NCI-H460 (cell line): ENCODE measurements at places on chromosomes 2 and 18. TPM values are rescaled to one million over a fixed set of nuclear protein-coding genes. Genes with fewer than 3 reads are reported as not detected.

SMYD1 gene
- total RNA-seq, result not detected in 2 replicates

DNA sequence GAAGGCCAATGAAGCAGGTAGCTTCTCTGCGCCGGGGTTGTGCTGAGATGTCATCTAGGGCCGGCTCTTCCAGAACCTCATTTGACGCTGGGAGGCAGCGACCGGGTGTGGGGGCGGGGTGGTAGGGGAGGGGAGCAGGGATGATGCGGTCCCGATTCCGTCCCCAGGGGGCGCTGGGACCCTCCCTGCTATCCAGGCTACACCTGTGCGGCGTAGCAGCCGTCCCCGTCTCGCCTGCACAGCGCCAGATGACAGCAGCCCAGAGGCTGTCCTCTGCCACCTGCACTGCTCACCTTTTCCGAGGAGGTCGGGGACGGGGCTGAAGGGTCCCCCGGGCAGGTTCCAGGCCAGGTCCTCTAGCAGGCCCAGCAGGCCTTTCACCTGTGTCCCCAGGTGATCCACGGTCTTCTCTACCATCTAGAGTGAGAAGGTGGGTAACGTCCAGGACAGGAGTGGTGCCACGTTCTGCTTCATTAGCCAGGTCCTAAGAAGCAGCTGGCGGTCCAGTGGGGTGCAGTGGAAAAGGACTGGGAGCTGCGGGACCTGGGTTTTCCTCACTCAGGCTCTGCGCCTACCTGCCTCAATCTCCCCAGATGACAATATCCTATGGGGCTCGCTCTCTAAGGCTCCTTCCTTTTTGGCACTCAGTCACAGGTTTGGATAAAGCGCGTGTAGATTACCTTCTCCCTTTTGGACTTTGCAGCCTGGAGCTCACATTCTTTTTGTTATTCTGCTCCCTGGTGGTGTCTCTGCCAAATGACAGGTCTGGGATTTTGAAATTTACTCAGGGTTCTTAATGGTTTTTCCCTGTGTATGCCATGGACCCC, 56.0 kb upstream of the RAB6C start:
- peak; percentile 59 for DNase-seq

- no peak for DNase-seq
Measured at GRCh38 chr2:30310955-30311354, 79.6 kb downstream of the LBH start.

GRCh38 chr2:3126171-3126910, 251.3 kb downstream of the EIPR1 start:
- DNase-seq, result no peak

DNA sequence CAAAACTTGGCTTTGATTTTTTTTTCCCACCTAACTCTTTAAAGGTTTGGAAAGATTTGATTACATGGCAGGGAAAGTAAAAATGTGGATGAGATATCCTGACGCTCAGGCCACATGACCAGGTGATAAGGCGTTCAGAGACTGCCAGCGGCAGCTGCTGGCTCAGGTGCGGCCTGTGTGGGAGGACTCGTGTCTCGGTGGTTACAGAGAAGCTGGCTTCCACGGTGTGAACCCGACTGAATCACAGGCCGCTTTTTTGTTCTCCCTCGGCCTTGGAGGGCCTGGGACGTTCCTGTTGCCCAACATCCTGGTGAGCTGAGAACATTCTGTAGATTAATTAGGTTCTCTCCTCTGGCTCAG, 124.2 kb upstream of the ZNF516 start:
- no peak for DNase-seq
